ENCODE measurements at places on chromosomes 1 and 21. TPM values are rescaled to one million over a fixed set of nuclear protein-coding genes. Genes with fewer than 3 reads are reported as not detected.

DNA sequence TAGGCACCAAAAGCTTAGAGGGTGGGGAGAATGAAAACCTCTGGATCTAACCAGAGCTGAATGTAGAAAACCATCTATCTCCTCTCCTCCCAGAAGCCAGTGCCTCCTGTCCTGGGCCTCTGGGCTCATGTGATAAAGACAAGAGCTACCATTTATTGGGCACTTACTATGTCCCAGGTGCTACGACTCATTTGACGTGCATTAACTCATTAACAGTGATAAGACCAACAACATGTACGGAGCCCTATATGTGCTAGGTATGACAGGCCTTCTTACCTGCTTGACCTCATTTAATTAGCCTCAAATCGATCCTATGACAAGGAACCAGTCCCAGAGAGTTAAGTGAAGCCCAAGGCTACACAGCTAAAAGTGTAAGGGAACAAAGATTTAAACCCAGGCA lies 19.7 kb downstream of the CAPZB start:
- H3K4me1 ChIP-seq = peaks cover 100% of the 10 kb centered on the region
- no peak overlapping the region for H3K27ac ChIP-seq
- DNase-seq = no peak
- no peaks in the 10 kb centered on the region for H3K27me3 ChIP-seq
- no peak overlapping the region for H3K4me3 ChIP-seq

GRCh38 chr1:100395913-100396312 lies 43.6 kb downstream of the CDC14A start:
- H3K36me3 ChIP-seq = peaks cover 5% of the 10 kb centered on the region
- H3K4me3 ChIP-seq = peak overlapping the region; percentile 6
- DNase-seq = no peak
- peak overlapping the region; percentile 41 for H3K27ac ChIP-seq
- peaks cover 96% of the 10 kb centered on the region for H3K4me1 ChIP-seq
- H3K27me3 ChIP-seq = no peaks in the 10 kb centered on the region

The LINGO4 gene
- polyA plus RNA-seq = 0.28 TPM

The TSPAN2 gene
- polyA plus RNA-seq = 7.1 TPM

DNA sequence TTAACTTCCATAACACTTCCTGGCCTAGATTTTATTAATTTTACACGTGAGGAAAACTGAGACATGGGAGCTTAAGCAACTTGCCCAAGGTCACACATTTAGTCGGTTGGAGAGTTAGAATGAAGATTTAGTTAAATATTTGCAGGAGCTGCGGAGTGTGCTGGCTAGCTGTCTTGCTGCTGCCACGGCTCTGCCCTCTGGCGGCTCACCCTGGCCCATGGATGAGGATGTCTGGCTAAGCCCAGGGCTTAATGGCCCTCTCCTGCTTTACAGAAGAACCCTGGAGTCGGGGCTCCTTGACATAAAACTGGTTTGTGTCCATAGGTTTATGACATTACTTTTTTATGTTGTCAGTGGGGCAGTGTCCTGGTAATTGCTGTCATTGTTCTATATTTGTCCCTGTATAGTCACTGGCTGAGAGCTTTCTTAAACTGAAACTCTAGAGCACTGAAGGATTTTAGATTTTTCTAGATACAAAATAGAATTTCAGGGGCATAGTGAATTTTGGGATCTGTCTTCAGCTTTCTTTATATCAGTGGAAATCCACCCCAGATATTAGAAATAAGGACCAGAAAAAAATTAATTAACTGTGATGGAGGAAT lies 88.9 kb upstream of the WLS start:
- no peak overlapping the region for H3K4me3 ChIP-seq
- H3K27ac ChIP-seq = no peak overlapping the region
- H3K36me3 ChIP-seq = no peaks in the 10 kb centered on the region
- no peaks in the 10 kb centered on the region for H3K27me3 ChIP-seq

- no peaks in the 10 kb centered on the region for H3K36me3 ChIP-seq
- peak overlapping the region; percentile 24 for H3K27ac ChIP-seq
- H3K27me3 ChIP-seq = peaks cover 6% of the 10 kb centered on the region
Observed at GRCh38 chr1:3316340-3316943, 138.0 kb upstream of the ARHGEF16 start.

DNA sequence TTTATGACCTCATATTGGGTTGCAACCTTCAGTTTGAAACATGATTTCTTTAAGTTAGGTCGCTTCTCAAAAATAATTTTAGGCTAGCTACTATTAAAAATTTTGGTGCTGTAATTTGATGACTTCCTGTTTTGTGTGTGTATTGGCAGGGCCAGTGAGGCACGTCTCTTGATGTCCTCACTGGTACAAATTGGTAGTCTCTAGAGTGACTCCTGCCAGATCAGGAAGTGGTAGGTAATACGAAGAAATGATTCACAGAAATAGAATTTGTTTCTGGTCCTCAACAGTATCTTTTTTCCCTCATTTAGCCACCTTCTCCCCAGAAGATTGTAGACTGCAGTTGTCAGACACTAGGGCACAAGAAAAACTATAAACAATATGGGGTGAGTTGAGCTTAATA lies 120.9 kb upstream of the KIAA1614 start:
- H3K27me3 ChIP-seq = no peaks in the 10 kb centered on the region
- H3K36me3 ChIP-seq = no peaks in the 10 kb centered on the region
- H3K4me1 ChIP-seq = no peaks in the 10 kb centered on the region
- no peak for DNase-seq
